Fibroblast of mammary gland (primary cell): ENCODE measurements at places on chromosomes 4 and X.

GRCh38 chr4:86536151-86536550 lies 58.0 kb upstream of the PTPN13 start:
- no peak for DNase-seq

DNA sequence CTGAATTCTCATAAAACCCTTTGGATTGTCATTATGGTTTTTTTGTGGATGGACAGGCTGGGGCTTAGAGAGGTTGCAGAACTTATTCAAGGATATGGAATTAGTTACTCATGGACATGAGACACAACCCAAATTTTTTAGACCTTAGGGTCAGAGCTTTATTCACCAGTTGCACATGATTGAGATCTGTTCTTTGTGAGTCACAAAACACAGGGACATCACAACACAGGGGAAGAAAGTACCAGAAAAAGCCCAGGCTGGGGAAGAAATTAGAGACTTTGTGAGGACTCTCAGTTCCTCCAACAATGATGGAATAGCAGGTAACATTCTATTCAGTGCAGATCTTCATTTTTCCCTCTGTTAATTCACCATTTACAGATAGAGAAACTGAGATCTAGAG lies 602.4 kb upstream of the CPEB2 start:
- DNase-seq: peak; percentile 17

GRCh38 chr4:15291122-15291521 lies 136.7 kb upstream of the C1QTNF7 start:
- DNase-seq: peak; percentile 52

GRCh38 chr4:89741768-89742167 lies 95.2 kb downstream of the SNCA start:
- DNase-seq: no peak

DNA sequence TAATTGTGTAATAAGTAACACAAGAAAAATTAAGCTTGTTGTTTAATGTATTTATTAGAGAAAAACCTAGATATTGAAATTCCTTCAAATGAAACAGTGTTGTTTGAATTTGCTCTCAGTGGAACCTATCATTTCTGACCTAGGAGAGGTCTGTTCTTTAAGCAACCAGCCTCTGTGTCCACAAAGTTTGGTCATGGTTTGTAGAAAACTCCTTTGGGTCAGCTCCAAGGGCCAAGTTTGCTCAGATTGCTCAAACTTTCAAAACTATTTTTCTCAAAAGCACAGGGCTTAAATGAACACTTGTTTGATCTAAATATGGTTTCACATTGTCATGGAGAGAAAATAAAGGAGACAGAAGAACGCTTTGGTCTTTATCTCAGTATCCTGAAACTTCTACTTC lies 29.6 kb upstream of the RPL34 start:
- peak; percentile 21 for DNase-seq

DNA sequence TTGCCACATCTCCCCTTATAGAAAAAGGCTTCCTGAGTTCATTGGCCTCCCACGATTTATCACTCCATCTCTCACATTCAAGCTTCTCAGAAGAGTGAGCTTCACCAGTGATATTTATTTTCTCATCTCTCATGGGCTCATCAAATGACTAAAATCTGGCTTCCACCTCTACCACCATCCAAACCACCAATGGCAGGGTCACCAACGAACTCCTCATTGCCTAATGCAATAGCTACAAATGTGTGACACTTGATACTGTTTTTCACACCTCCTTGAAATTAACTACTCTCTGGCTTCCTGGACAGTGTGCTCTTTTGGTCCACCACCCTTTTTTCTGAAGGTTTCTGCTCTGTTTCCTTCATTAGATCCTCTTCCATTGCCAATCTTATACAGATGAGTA lies 129.0 kb downstream of the SH2D1A start:
- no peak for DNase-seq

DNA sequence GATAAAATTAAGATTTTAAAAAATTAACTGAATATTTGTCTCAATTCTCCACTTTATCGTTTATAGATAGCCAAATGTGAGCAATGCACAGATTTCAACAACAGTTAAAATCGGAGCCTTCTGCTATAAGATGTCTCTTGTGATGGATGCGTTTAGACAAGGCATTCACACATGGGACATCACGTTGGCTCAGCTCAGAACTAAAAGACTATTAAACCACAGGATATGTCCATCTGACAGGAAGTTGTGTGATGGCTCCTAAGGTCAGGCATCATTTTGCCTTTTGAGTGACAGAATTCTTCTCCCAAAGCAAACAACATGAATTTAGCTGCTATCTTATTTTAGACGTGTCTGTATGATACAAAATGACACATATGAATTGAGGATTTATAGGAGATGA lies 17.3 kb upstream of the VCX3B start:
- DNase-seq: no peak

GRCh38 chr4:145694929-145695328 lies 15.0 kb downstream of the C4orf51 start:
- DNase-seq: peak; percentile 8

DNA sequence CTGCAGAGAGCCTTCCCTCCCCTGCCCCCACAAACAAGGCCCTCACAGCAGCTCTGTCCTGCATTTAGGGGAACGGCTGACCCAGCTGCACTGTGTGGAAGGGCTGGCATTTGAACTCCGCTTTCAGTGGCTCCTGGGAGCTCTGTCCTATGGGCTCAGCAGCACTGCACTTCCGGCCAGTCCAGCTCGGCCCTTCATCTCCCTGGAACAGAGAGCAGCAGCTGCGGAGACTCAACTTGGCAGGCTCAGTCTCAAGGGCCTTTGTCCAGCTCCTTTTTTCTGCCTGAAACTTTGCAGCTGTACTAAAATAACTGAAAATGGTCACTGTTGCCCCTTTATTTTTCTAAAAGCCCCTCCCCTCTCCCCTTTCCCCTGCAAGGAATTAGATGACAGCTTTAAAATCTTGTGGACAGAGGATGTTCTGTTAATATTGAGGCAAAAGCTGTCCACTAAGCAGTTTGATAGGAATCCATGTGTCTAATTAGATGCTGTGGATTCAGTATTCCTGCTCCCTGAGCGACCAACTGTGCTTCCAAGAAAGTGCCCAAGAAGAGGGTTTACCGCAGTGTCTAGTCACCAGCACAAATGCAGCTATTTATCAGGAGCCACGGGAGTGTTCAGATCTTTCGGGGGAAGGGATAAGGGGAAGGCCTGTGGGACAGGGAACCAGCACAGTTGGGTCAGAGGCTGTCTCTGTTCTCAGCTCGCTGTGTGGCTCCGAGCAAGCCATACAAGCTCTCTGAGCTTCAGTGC lies 133.1 kb downstream of the AFAP1 start:
- DNase-seq: peak; percentile 63

DNA sequence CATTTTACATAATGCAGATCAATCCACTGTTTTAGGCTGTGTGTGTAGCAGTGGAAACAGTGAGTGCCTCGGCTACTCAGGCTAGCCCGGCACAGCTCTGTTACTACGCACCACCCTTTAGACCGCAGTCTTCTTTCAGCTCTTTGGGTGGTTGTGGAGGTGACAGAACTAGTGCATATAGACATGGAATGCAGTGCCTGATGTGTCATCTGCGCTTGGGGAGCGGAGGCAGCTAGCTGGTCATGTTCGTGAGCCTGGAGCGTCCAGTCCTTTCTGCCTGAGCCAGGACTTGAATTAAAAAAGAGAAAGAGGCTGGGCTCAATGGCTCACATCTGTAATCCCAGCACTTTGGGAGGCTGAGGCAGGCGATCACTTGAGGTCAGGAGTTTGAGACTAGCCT lies 4.8 kb downstream of the TBC1D14 start:
- DNase-seq: no peak

GRCh38 chr4:2833671-2834000 lies 10.0 kb upstream of the ADD1 start:
- DNase-seq: no peak
